Cardiac ventricle fibroblast (primary cell): ENCODE measurements at places on chromosomes 5 and 9. TPM values are rescaled to one million over a fixed set of nuclear protein-coding genes. Genes with fewer than 3 reads are reported as not detected.

Gene BSPRY
- not detected in 2 replicates for total RNA-seq

Gene SV2C
- total RNA-seq: not detected in 2 replicates

Gene RHOBTB3
- 102 and 110 TPM in 2 replicates for total RNA-seq

Gene CHSY3
- total RNA-seq: 4.5 and 6.3 TPM in 2 replicates

Gene ZNF366
- 0.44 and 0.88 TPM in 2 replicates for total RNA-seq
